H54 (cell line): ENCODE measurements at places on chromosomes 1 and 21.

- DNase-seq, result peak; percentile 86
Measured at GRCh38 chr1:169106095-169106920, at the start of gene ATP1B1. ATP1B1 (plus strand) TSS chr1:169106690; CDS start chr1:169106830, 140 bp downstream.

GRCh38 chr21:37266515-37267221 is 466 bp downstream of the VPS26C start:
- DNase-seq, result no peak

GRCh38 chr1:197307551-197307950 is 39.5 kb downstream of the CRB1 start:
- DNase-seq, result no peak

- DNase-seq, result no peak
Measured at GRCh38 chr21:39616211-39616772, 3.6 kb downstream of the B3GALT5 start.

DNA sequence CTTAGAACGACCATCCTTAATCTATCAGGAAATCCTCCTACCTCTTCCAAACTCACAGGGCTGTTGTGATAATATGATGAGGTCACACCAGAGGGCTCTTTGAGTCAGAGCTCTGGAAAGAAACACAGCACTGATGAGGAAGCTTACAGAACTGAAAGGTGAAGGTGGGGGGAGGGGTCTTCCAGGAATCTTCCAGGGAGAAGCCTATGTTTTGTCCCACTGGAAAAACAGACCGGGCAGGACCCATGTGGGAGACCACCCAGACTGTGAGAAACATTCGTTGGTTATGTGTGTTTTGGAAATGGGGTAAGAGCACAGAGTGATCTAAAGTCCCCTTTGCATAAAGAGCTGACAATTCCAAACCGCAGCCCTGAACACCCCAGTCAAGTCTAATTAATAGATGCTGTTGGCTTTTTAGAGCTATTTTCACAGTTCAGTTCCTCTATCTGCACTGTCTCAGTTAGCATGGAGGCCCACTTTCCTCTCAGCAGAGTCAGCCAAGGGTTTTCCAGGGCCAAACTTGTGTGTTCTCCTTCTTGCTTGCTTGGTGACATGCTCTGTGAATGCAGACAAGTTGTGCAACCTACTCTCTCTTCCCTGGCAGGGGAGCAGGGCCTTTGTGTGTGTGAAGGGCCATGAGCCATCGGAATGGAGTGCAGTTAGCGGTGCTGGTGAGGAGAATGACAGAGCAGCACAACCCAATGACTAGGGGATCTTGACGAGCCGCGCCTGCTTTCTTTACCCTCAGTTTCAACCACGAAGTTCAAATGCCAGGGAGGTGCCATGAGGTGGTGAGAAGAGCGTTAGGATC is 12.3 kb downstream of the PHLDA3 start:
- no peak for DNase-seq

- DNase-seq, result peak; percentile 99
Measured at GRCh38 chr21:41957991-41958766, 4.4 kb upstream of the C2CD2 start.

DNA sequence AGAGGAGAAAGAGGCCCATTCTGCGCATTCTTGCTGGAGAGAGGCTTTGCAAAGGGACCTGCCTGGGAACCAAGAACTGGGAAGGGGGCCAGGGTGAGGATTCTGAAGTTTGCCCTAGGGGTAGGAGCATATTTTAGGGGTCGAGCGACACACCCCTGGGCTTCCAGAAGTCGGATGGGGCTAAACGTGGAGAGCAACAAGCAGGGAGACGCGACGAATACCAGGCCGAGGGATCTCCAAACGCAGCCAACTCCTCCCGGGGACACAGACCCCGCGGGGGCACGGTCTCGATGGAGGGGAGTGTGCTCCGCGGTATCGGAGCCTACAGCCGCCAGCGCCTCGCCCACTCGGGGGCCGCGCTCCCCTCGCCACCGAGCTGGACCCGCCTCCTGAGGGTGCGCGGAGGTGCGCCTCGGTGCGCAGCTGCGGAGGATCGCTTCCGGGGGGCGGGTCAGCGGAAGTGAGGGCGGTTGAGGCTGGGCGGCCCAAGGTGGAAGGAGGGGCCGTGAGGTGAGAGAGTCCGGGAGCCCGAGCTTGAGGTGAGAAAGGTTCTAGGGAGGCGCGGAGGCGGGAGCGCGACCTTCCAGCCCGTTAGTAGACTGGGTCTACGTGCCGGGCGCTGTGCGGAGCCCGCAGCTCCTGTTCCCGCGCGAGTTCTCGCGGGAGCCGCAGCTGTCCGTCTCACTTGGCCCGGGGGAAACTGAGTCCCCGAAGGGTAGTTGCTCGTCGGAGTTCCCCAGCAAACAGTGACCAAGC is at the start of gene MTFR1L:
MTFR1L (plus strand) TSS at position 464 of the 756 bp plus-strand sequence. CDS start 3,151 bp downstream, outside the sequence.
- peak; percentile 86 for DNase-seq

DNA sequence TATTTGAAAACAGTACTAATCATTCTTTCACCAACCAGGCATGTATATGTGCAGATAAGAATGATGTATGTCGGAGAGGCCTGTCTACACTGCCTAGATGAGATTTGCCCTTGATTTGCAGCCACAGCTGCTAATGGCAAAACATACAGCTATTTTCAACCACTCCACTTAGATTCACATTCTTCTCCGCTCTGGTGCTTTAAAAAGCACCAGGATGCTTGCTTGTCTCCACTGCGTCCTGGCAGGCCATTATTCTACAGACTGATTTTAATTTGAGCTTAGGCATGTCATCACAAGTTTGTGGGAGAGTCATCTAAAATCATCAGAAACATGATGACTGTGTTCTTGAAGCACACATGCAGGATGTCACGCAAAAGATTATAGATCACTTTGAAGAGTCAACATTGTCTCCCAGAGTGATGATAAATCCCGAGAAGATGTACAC is 119.0 kb upstream of the NRIP1 start:
- no peak for DNase-seq

GRCh38 chr1:184433956-184434502 is 47.2 kb downstream of the C1orf21 start:
- no peak for DNase-seq

DNA sequence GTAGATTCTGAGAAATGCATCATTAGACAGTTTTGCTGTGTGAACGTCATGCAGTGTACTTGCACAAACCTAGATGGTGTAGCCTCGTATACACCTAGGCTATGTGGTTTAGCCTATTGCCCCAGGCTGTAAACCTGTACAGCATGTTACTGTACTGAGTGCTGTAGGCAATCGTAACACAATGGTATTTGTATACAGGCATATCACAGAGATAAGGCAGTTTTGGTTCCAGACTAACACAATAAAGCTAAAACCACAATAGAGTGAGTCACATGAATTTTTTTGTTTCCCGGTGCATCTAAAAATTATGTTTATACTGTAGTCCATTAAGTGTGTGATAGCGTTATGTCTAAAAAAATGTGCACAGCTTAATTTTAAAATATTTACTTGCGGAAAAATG is 6.9 kb downstream of the IL10RB start:
- no peak for DNase-seq

DNA sequence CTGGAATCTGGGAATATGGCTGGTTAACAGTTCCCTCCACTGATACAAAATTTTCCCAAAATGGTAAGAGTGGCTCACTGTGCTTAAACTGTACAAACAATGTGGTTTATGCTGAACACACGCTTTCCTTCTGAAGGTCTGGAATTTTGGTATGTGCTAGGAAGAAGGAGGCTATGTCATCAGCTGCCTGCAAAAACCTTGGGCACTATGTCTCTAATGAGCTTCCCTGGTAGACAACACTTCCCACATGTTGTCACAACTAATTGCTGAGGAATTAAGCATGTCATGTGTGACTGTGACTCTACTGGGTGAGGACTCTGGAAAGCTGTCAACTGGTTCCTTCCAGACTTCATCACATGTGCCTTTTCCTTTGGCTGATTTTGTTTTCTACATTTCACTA is 29.2 kb downstream of the IPP start:
- no peak for DNase-seq

DNA sequence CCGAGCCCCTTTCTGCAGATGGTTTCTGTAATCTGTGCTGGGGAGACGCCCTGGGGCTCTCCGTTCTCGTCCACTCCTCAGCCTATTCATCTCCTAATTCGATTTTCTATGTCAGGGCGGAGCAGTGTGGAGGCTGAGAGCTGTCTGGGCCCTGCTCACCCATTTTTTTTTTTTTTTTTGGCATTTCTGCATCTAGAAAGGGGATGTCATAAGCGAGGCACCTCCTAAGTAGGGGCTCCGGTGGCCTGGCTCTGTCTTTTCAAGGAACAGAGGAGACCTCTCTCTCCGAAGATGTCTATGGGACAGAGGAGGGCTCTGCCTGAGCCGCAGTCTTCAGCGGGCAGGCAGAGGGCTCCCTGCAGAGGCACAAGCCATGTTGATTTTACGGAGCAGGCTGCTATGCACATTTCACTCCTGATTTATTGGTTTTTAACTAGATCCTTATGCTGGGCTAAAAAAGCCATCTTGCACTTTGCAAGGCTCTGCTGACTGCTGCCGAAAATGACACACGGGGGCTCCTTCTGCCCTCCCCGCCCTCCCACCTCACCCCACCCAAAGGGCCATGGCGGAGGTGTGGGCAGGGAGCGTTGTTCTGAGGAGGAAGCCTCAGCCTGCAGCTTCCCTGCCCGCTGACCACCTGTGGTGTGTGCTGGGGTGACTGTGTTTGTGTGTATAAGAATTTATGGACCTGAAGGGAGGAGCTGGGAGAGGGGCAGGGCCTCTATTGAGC is 71.0 kb downstream of the FOXD2 start:
- DNase-seq, result no peak

GRCh38 chr1:50858761-50859160 is 101.3 kb downstream of the FAF1 start:
- no peak for DNase-seq

GRCh38 chr1:218785928-218786327 is 387.8 kb upstream of the LYPLAL1 start:
- DNase-seq, result no peak

GRCh38 chr1:38120552-38121230 is 74.1 kb upstream of the POU3F1 start:
- no peak for DNase-seq

GRCh38 chr1:88324899-88325298 is 359.2 kb upstream of the PKN2 start:
- DNase-seq, result no peak

DNA sequence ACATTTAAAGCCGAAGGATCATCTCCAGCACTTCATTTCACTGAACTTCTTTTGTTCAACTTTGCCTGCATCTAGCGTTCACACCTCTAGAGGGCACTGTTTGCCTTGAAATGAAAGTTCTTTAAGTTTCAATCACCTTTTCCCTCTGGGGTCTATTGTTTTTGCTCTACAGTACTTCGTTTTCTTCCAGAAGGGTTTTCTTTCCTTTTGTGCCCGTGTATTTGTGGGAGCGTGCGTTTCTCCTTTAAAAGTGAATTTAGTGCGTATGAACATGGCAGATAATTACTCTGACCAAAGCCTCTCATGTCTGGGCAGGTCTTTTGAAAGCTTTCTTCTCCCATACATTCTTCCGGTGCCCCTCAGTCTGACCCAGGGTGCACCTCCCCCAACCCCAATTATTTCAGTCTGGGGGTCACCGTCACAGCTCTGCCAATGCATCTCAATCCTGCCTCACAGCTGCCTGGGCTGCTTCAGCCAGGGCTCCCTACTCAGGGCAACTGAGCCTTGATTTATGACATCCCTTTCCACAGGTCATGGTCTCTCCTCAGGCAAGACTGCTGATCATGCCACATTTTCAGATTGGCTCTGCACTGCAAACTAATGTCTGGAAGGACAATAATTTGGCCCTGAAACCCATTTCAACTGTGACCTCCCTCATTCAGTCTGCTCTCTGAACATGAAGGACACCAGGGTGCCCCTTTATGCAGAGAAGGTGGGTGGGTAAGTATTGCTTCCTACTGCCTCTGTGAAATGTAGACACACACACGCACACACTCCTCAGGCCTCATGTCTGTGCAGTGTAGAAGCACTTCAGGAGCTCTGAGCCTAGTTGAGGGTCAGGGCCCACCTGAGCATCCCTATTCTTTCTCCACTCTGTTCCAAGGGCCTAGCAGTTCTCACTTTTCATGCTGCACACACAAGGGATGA is 88.6 kb downstream of the NUF2 start:
- peak; percentile 16 for DNase-seq

GRCh38 chr1:63601463-63601862 is 8.3 kb downstream of the PGM1 start:
- DNase-seq, result no peak

- peak; percentile 78 for DNase-seq
Measured at GRCh38 chr1:244163861-244164510, 112.9 kb downstream of the ZBTB18 start.

- no peak for DNase-seq
Measured at GRCh38 chr1:205210756-205211168, 740 bp downstream of the DSTYK start.

- no peak for DNase-seq
Measured at GRCh38 chr1:212070720-212071302, 35.3 kb downstream of the DTL start.

GRCh38 chr21:35366394-35367080 is 317.4 kb upstream of the RUNX1 start:
- DNase-seq, result no peak

DNA sequence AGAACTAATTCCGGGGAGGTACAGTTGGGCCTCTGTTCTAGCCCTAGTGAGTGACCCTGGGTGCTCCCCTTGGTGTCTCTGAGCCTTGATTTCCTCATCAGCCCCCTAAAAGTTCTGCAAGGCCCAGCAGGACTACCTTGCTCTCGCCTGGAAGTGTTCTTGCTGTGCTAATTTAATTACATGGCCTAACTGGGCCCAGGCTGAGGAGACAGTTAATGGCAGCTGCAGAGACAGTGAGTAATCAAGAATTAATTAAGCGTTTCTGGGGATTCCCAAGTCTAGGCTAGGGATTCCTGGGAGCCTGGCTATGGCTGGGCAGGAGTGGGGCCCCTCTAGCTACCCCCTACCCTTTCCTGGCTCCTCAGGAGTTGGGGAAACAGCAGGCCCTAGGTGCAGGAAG is 24.7 kb upstream of the DMBX1 start:
- no peak for DNase-seq

DNA sequence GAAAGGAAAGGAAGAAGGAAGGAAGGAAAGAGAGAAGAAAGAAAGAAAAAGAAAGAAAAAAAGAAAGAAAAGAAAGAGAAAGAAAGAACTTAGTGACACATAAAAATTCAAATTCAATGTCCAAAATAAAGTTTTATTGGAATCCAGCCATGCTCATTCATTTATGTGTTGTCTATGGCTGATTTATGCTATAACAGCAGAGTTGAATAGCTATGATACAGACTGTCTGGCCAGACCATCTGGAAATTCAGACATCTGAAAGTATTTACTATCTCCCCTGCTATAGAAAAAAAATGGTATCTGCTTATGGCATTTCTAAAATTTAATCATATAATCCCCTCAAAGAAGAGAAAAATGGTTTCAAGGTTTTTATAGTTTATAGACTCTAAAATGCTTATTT is 79.4 kb upstream of the RRP15 start:
- DNase-seq, result no peak

- DNase-seq, result no peak
Measured at GRCh38 chr1:207937204-207937603, 26.3 kb upstream of the CD34 start.

GRCh38 chr1:109816175-109816811 is 52.6 kb upstream of the EPS8L3 start:
- no peak for DNase-seq
